Adipocyte (in vitro differentiated cells): ENCODE measurements at places on chromosomes 1 and 21.

GRCh38 chr1:212680680-212681389, 18.8 kb downstream of the BATF3 start:
- DNase-seq, result no peak

GRCh38 chr1:236253918-236254637, 27.7 kb downstream of the ERO1B start:
- DNase-seq, result no peak

DNA sequence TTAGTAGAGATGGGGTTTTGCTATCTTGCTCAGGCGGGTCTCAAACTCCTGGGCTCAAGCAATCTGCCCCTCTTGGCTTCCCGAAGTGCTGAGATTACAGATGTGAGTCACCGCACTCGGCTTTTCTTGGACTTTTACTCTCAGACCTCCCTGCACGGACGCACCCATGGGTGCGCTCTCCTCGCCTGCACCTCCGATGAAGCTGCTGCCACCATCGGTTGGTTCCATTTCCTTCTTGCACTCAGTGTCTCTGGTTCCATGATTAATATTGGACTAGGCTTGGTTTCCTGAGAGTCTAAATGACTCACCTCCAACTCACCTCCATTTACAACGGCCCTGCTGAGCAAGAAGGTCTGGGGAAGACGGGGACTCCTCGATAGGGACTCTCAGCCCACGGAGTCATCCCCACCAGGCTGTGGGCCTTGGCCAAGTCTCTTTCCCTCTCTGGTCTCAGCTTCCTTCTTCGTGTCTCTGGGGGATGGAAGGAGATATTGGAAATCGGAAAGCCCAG, 6.7 kb upstream of the TNFRSF8 start:
- DNase-seq, result no peak

DNA sequence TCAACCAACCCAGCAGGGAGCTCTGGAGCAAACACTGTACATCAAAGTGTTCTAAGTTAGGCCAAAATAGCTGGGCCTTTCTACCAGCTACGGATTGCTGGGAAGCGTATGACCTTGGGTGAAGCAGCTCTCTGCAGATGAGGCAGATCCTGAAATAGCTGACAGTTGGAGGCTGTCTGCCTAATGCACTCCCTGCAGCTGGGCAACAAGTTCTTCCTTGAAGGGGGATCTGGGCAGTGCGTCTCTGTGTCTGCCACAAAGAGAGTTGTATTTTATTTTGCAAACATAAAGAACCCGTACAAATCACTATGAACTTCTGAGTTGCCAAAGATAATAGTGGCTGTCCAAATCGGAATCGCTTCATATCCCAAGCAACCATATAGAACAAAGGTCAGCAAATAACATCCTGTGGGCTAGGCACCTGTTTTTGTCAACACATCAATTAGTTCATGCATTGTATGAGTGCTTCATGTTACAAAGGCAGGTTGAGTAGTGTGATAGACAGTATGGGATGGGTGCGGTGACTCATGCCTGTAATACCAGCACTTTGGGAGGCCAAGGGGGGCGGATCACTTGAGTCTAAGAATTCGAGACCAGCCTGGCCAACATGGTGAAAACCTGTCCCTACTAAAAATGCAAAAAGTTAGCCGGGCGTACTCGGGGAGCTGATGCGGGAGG, 29.1 kb upstream of the KLF17 start:
- DNase-seq, result no peak

DNA sequence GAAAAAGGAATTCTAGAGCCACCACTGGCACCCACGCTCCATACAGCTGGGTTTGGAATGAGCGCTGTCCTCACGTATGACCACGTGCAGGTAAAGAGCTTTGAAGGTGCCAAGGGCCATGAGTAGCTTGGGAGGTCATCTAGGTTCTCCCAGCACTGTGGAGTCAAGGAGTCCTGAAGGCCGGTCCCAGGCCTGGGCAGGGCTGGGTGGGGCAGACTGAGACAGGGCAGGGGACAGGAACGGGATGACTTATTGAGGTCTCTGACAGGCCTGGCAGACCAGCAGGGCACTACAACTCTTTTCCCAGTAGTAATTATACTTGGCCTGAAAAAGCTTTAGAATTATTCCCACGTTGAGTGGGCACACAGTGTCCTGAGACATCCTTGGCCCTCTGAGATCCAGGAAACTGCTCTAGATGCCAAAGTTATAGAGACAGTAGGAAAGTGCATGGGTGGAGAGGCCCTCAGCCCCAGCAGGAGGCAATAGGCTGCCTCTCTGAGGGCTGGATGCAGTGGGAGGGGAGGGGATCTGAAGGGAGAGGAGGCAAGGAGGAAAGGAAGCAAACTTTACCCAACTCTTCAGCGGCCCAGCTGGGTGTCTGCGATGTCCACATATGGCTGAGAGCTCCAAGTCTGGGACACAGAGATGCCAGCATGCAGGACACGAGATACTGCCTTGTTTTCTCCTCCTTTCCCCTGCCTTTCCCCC, 1.8 kb upstream of the CDA start:
- DNase-seq, result no peak
